ENCODE measurements at places on chromosomes 7 and 10.
A peak's percentile ranks its signal among the peaks of the same experiment; 100 is the strongest.

DNA sequence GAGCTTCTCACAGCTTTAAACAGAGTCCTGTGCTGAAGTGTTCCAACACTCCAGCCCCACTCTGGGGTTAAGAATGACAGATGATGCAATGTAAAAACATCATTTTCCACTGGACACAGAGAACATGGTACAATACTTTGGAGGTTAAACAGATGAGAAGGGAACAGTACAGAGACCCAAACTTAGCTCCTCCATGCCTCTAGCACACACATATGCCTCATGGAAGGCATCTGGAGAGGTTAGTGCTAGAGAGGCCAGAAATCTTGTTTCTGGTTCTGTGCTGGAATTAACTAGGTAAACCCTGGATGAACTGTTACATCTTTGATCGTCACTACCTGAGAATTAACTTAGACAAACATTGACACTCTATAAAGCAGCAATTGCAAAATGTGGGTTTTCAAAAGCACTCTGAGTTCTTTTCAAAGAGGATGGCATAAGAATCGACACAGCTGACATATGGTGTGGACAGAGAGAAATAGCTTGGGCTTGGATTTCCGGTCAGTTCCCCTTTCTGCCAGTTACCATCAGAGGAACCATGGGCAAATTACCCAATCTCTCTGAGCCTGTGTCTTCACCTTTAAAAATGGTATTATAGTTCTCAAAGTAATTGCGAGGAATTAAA is 81.9 kb downstream of the KCNMA1 start:
- peak overlapping the region; percentile 47 for H3K27ac ChIP-seq
- H3K4me3 ChIP-seq = no peak overlapping the region
- H3K36me3 ChIP-seq = no peaks in the 10 kb centered on the region
- no peaks in the 10 kb centered on the region for H3K27me3 ChIP-seq

DNA sequence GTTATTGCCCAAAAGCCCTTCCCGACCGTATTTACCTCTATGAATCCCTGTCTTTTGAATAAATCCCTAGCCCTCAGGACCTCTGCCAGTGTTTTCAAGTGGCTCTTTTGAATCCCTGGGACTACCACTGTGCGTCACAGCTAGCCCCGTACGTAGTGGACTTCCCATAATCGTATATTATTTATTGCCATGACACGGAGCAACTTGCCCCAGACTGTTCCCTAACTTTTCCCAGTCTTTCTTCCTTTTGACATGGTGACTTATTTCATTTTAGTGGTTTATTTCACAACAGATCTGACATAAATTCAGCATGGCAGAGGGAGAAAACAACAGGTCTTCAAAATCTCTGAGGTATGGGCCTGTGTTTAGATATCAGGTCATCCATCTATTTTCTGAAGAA is 318.6 kb upstream of the KLF6 start:
- H3K4me3 ChIP-seq = no peak overlapping the region
- no peaks in the 10 kb centered on the region for H3K36me3 ChIP-seq
- no peak for DNase-seq

- no peaks in the 10 kb centered on the region for H3K27me3 ChIP-seq
- H3K27ac ChIP-seq = no peak overlapping the region
- peaks cover 29% of the 10 kb centered on the region for H3K36me3 ChIP-seq
- no peaks in the 10 kb centered on the region for H3K4me1 ChIP-seq
These were observed 54.0 kb downstream of the TRIM24 start for GRCh38 chr7:138514044-138514443.

DNA sequence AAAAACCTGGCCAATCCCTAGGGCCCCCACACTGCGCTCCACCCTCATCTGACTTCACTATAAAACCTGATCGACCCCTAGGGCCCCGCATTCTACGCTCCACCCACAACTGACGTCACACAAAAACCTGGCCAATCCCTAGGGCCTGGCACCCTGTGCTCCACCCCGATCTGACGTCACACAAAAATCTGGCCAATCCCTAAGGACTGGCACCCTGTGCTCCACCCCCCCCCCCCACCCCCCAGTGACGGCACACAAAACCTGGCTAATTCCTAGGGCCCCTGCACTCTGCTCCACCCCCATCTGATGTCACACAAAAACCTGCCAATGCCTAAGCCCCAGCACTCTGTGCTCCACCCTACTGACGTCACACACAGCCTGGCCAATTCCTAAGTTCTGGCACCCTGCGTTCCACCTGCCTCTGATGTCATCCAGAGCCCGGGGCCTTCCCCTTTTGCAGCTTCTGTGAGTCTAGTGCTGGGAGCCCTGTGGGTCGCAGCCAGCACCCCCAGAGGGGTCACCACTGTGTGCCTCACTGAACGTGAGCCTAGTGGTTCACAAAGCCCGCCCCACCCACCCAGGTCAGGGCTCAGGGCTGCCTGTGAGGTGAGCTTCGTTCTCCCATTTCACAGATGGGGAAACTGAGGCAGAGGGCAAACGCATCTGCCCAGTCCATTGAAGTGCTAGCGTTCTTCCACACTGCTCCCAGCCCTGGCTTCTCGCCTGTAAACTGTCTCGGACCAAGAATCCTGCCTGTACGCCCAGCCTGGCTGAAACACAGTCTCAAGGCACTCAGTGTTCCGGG is 40.6 kb downstream of the MICALL2 start:
- no peaks in the 10 kb centered on the region for H3K4me1 ChIP-seq
- H3K4me3 ChIP-seq = no peak overlapping the region
- H3K36me3 ChIP-seq = no peaks in the 10 kb centered on the region

DNA sequence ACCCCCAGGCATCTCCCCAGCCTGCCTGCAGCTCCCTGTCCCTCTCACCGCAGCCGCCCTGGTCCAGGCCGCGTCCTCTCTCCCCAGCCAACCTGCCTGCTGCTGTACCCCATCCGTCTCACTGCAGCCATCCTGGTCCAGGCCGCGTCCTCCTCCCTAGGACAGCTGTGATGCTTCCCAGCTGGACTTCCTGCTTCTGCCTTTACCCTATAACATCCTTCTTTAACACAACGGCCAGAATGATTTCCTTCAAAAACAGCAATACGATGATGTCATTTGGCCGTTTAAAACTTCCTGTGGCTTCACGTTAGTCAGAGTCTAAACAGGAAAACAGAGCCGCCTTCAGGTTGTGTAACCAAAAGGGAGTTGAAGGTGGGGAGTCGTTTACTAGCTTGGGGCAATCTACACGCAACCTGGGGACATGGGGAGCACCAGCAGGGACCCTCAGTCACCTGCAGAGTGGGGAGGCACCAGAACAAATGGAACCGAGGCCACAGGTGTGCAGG is 32.2 kb upstream of the ZFAND2A start:
- no peak overlapping the region for H3K4me3 ChIP-seq
- H3K4me1 ChIP-seq = no peaks in the 10 kb centered on the region
- no peak for DNase-seq
- H3K27ac ChIP-seq = no peak overlapping the region

DNA sequence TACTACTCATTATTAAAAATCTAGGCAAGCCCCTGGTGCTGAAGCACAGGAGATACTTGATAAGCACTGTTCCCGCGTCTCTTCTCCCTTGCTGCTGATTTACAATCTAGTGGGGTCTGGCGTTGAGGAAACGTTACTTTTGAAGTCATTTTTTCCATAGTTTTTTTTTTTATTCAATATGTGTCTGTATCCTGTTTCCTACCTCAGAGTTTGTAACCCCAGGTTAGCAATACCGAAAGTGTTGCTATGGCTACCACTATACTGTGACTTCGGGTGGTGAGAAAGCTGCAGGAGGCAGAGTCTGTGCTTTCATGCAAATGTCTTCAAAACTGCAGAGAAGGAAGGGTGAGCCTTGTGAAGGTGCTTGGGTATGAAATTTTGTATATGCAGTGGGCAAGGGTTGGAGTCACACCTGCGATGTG is 458.8 kb upstream of the GHITM start:
- no peak for DNase-seq
- H3K27ac ChIP-seq = no peak overlapping the region
- no peak overlapping the region for H3K4me3 ChIP-seq
- no peaks in the 10 kb centered on the region for H3K36me3 ChIP-seq

DNA sequence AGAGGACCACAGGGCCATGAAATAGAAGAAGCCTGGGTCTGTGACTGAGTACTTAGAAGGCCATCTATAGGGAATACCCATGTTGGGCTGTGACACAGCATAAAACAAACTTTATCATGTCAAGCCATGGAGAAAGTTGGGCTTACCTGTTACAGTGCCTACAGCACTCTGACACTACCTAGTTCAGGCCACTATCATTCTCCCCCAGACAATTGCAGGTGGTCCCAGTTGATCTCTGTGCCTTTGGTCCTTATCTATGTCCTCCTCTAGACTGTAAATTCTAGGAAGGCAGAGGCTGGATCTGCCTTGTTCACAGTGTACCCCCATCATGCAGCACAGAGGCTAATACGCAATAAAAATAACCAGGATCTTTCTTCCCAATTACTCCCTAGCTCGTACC is 69.1 kb downstream of the GCC1 start:
- H3K27me3 ChIP-seq = no peaks in the 10 kb centered on the region
- no peaks in the 10 kb centered on the region for H3K36me3 ChIP-seq
- H3K4me1 ChIP-seq = no peaks in the 10 kb centered on the region
- H3K4me3 ChIP-seq = no peak overlapping the region
- H3K27ac ChIP-seq = no peak overlapping the region
- DNase-seq = no peak

GRCh38 chr7:128115336-128115820 is 84.1 kb upstream of the LRRC4 start:
- DNase-seq = no peak
- no peaks in the 10 kb centered on the region for H3K27me3 ChIP-seq
- peaks cover 13% of the 10 kb centered on the region for H3K4me1 ChIP-seq
- H3K4me3 ChIP-seq = no peak overlapping the region
- no peaks in the 10 kb centered on the region for H3K36me3 ChIP-seq

DNA sequence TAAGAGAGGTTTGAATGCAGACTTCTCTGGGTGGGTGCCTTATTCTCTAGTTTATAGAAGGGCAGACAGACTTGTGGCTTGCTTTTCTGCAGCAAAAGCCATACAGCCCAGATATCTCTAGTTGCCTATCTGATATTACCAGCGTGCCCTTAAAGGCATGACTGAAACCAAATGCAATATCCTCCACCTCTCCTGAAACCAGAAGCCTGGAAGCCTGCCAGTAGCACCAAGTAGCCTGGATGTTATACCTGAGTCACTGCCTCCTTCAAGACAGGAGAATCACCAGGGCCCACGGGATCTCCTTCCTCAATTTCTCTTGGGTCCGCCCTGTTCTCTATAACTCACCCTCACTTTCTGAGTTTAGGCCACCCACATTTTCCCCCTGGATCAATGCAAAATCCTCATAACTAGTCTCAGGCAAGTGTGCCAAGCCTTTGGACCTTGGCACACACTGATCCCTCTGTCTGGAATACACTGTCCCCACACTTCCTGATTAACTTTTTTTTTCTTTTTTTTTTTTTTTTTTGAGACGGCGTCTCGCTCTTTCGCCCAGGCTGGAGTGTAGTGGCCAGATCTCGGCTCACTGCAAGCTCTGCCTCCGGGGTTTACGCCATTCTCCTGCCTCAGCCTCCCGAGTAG is 638.4 kb downstream of the GALNT17 start:
- no peaks in the 10 kb centered on the region for H3K27me3 ChIP-seq
- no peak for DNase-seq
- H3K27ac ChIP-seq = no peak overlapping the region
- H3K4me3 ChIP-seq = no peak overlapping the region
- no peaks in the 10 kb centered on the region for H3K4me1 ChIP-seq
- H3K36me3 ChIP-seq = no peaks in the 10 kb centered on the region

DNA sequence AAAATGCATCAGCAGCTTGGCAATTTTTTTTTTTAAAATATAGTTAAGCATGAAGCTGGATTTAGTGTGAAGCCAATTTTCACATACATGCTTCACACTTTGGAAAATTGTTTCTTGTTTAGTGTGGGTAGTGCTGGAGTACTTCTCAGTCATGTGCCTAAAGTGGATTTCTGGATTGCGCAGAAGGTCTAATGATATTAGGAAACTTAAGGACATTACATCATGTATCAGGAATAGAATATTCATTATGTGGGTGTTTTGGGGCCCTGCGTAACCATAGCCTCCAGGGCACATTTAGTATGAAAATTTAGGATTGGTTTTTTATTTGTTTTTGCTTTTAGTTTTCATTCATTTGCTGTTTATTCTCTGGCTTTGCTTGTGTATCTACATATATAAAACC is 28.8 kb upstream of the BNIP3 start:
- no peaks in the 10 kb centered on the region for H3K27me3 ChIP-seq
- no peak for DNase-seq
- no peak overlapping the region for H3K4me3 ChIP-seq
- no peaks in the 10 kb centered on the region for H3K36me3 ChIP-seq

GRCh38 chr10:10685566-10685965 is 332.1 kb upstream of the CELF2 start:
- no peaks in the 10 kb centered on the region for H3K27me3 ChIP-seq
- no peaks in the 10 kb centered on the region for H3K4me1 ChIP-seq
- no peak for DNase-seq
- H3K36me3 ChIP-seq = no peaks in the 10 kb centered on the region

DNA sequence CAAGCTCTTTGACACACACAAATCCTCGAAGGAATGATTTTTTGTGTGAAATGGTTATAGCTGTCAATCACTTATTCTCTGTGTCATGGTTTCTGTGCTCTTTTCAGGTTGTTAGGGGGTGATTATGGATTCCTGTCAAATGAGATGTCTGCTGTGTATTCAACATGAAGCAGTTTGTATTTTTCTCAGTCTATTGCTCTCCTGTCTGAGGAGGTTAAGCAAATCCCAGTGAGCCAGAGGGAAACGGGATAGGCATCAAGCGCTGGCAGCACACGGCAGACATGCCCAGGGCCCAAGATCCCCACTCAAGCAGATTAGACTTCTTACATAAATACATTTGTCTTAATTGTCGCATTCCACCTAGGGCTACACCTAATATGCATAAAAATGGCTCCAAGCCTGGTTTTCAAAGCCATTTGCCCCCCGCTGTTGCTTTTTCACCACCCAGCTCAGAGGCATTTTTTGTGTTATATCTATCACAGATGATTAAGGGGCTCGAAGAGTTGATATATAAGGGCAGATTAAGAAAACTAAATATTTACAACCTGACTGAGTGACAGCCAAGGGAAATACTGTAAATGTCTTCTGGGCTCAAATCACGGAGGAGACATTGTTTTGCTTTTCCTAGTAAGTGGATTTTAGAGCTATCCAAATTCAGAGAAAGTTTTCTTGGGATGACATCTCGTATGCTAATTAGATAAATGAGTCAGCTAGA is 192.7 kb upstream of the LRGUK start:
- H3K27me3 ChIP-seq = no peaks in the 10 kb centered on the region
- H3K36me3 ChIP-seq = no peaks in the 10 kb centered on the region
- DNase-seq = no peak
- no peak overlapping the region for H3K4me3 ChIP-seq
- H3K27ac ChIP-seq = no peak overlapping the region
- H3K4me1 ChIP-seq = no peaks in the 10 kb centered on the region

DNA sequence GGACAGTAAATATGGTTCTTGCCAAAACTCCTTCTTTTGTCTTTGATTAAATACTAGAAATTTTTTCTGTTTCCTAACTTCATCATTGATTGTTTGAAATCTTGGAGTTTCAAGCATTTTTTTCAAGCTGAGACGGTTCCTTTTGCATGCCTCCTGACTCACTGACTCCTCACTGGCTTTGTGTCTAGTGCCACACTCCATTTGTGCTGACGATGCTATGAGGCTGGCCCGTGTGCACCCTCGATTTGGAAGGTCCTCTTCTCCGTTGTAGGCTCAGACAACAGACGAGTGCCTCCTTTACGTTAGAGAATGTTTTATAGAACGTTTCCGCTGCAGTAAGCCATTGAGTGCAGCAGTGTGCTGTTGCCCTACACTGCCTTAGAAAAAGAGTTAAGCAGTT is 10.8 kb upstream of the CSGALNACT2 start:
- H3K4me3 ChIP-seq = no peak overlapping the region
- H3K27ac ChIP-seq = peak overlapping the region; percentile 72
- H3K36me3 ChIP-seq = no peaks in the 10 kb centered on the region
- no peaks in the 10 kb centered on the region for H3K4me1 ChIP-seq
- no peak for DNase-seq
- no peaks in the 10 kb centered on the region for H3K27me3 ChIP-seq
